ENCODE measurements at places on chromosomes 12 and 14. TPM values are rescaled to one million over a fixed set of nuclear protein-coding genes. Genes with fewer than 3 reads are reported as not detected.

- H3K4me3 ChIP-seq: no peak within 1 kb of the TSS
- peak; percentile 45 for DNase-seq
- no peaks in the 10 kb centered on the region for H3K36me3 ChIP-seq
- H3K4me1 ChIP-seq: no peaks in the 10 kb centered on the region
Measured at GRCh38 chr12:214003-214741, at the start of gene SLC6A12. Gene SLC6A12, minus strand, starts transcription at chr12:214157. Its CDS starts 4,171 bp downstream, at chr12:209986.

Gene TMEM253
- total RNA-seq: not detected

DNA sequence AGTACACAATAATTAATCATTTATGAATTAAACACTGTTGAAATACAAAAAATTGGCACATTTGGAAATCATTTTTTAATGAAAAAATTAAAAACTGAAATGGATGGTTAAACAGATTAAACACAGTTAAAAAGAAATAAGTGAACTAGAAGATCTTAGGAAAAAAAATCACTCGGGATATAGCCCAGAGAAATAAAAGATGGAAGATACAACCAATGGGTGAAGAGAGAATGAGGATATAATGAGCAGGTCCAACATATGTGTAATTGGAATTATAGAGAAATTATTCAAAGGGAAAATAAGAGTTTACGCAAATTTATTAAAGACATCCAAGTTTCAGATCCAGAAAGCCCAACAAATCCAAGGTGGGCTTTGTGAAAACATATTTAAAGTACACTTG is 6.1 kb downstream of the GPR137C start:
- H3K36me3 ChIP-seq: no peaks in the 10 kb centered on the region
- H3K4me3 ChIP-seq: no peak overlapping the region
- no peaks in the 10 kb centered on the region for H3K4me1 ChIP-seq
- H3K27me3 ChIP-seq: no peaks in the 10 kb centered on the region
- DNase-seq: no peak
- H3K27ac ChIP-seq: no peak overlapping the region

Gene ST8SIA1
- 9.0 TPM for total RNA-seq

Gene BIN2
- 9.4 TPM for total RNA-seq

DNA sequence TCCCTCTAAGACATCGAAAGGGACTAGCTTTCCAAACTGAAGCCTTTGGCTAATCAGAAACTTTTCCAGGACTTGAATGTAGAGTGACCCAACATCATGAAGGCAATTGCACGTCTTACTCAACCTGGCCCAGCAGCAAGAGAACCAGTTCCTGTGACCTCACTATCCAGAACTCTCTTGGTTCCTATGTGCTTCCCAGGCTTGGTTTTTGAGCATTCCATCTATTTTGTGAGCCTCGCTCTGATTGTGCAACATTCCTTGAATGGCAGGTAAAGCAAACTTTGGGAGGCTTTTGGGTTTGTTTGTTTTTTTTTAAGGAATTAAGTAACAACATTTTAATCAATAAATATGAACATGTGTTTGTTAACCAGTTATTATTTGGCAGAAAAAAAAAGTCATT is 183.6 kb upstream of the EGLN3 start:
- no peak for DNase-seq
- no peaks in the 10 kb centered on the region for H3K4me1 ChIP-seq
- H3K27ac ChIP-seq: no peak overlapping the region

Gene GPR68
- total RNA-seq: 0.84 TPM

Gene GALNT8
- 6.9 TPM for total RNA-seq

GRCh38 chr12:13004361-13004760 is 4.3 kb upstream of the HEBP1 start:
- H3K4me3 ChIP-seq: no peak overlapping the region
- no peaks in the 10 kb centered on the region for H3K4me1 ChIP-seq
- no peaks in the 10 kb centered on the region for H3K27me3 ChIP-seq

GRCh38 chr12:84502180-84502860 is 410.3 kb downstream of the SLC6A15 start:
- H3K4me1 ChIP-seq: no peaks in the 10 kb centered on the region
- no peak overlapping the region for H3K27ac ChIP-seq
- H3K4me3 ChIP-seq: no peak overlapping the region
- no peak for DNase-seq

DNA sequence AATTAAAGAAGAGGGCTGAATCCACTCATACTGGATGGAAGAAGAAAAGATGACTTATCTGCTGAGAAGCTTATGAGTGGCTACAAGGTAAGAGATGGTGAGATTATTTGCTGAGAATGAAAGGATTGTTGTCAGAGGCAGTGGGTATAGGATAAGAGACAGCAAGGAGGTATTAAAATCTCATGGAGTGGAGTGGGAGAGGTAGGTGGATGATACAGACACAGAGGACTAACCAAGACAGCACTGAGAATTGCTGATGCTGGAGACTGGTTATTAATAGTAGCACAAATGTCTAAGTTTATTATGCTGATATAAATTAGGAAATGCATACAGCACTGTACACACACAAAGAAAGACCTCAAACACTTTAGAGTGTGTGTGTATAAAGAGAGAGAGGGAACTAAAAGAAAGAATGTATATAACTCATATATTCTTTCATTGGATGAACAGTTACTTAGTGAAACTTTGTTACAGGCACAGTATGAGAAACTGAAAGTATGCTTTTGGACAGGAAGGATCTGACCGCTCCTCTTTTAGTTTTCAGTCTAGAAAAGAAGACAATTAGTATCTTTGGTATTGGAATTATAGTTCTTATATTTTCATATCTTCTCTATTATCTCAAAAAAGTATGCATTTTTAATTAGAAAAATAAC is 543.1 kb downstream of the LRFN5 start:
- H3K4me3 ChIP-seq: no peak overlapping the region
- no peaks in the 10 kb centered on the region for H3K27me3 ChIP-seq
- no peak overlapping the region for H3K27ac ChIP-seq
- no peaks in the 10 kb centered on the region for H3K36me3 ChIP-seq

GRCh38 chr12:48414021-48414420 is 58.3 kb upstream of the ANP32D start:
- H3K4me3 ChIP-seq: no peak overlapping the region
- H3K36me3 ChIP-seq: no peaks in the 10 kb centered on the region
- no peaks in the 10 kb centered on the region for H3K27me3 ChIP-seq

Gene CCND2
- total RNA-seq: 170 TPM

All from aorta (tissue), 5 donors.